ENCODE measurements at places on chromosomes 12 and 14.

GRCh38 chr14:64388533-64389285 is 556 bp downstream of the MTHFD1 start:
- DNase-seq, result no peak

DNA sequence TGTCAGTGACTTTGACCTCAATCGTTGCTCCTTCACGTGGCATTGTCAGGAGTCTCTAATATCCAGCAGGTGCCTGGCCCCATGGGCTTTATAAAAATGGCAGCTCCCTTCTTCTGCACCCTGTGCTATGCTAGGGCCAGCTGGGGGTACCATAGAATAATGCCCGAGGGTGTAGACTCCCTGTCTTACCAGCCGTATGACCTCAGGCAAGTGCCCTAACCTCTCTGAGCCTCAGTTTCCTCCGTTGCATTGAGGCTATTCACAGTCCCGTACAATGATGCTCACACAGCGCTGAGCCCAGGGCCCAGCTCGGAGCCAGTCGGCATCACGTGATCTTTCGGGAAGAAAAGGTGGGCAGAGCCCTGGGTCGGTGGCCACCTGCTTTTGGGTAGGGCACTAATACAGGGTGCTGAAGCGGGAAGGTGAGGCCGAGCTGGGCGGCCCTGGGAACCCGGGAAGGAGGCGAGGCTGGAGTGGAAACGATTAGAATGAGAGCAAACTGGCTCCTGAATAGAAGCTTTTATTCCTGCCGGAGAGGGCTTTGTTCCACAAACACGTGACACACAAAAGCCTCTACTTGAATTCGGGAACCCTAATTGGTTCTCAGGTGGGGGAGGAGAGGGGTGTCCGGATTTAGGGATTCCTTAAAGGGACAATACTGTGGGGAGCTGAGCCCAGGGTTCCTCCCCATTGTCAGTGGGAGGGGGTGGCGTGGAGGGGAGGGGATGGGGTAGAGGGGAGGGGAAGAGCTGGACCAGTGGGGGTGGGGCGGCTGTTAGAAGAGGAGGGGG is 19.9 kb upstream of the MSI1 start:
- no peak for DNase-seq

DNA sequence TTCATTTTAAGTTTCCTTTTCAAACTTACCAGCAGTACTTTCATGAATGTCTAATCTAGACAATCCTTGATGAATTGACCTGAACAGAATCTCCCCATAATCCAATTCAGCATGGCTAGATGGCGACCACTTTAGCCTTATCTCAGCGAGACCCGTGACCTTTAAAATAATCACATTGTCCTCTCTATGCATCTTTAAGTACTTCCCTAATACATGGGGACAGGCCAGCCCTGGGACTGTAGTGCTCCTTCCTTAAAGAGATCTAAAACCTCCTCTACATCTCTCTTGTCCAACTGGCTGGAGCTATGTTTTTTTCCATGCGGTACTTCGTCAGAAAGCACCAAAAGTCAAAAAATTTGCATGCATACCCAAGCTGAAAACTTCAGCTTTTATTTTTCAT is 746.0 kb downstream of the VRK1 start:
- DNase-seq, result no peak

DNA sequence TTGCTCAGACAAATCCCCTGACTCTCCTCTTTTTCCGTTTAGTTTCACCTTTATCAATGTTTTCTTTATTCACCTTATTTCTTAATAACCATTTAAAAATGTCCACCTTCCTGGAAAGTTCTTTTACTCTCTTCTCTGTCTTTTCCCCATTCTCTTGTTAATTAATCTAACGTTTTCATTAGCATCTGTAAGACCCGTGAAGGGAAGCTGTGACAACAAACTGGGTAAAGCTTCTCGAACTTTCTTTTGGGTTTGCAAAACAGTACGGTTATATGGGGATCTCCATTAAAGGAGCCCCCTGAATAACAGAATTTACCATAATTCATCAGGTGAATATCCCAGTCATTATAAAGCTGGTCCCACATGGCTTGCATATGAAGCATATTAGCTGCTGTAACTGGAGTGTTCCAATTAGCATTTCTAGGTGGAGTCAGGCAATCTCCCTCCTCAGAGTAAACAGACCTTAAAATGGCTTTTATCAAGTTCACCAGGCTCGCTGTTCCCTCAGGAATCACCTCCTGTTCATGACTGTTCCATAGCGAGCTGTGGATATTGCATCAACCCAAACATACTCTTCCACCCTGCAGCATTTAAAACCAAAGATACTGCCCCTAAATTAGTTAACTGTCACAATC is 42.4 kb downstream of the TMEM30B start:
- DNase-seq, result no peak

DNA sequence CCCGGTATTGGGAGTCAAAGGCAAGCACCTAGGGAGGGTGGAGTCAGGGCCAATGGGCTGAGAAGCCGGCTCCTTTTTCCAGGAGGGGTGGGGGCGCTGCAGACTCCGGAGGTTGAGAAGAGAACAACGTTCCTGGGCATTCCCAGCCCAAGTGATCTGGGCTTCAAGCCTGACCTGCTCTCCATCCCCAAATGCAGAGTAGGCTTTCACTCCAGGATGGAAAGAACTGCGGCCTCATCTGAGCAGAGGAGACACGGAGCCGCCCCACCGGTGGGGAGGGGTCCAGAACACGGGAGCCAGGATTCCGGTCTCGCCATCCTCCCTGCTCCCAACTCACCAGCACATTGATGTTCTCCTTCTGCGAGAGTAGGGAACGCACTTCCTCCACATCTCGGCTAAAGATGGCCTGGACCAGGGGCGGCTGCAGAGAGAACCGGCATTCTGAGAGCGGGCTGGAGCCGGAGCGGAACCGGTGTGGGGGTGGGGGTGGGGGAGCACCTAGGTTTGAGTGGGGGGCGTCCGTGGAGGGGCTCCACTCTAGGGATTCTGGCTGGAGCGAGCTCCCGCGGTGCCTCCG is 605 bp downstream of the ANKRD52 start:
- no peak for DNase-seq

- peak; percentile 46 for DNase-seq
Observed at GRCh38 chr12:97404543-97404942, 58.1 kb upstream of the RMST start.
